ENCODE measurements at places on chromosomes 11 and 22.

GRCh38 chr22:25084405-25085107, 115.1 kb upstream of the CRYBB3 start:
- no peak for DNase-seq

DNA sequence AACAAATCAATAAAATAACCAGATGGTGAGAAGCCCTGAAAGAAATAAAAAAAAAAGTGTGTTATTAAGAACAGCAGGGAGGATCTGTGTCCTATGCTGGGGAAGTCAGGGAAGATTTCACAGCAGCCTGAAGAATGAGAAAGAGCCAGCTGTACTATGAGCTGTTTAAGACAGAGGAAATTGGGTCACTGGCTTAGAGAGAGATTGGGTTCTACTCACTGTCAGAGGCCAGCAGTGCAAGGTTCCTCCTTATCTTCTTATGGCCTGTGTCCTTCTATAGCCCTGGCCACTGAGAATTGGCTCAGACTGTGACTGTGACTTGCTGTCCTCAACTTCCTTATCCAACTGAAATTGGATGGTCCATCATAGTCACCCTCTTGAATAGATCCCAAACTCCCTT, 54.8 kb upstream of the FDX1 start:
- no peak for DNase-seq

- no peak for DNase-seq
Observed at GRCh38 chr11:108592591-108593213, 866 bp downstream of the EXPH5 start.

- DNase-seq: no peak
Observed at GRCh38 chr22:29716814-29717545, 2.8 kb upstream of the CABP7 start.

DNA sequence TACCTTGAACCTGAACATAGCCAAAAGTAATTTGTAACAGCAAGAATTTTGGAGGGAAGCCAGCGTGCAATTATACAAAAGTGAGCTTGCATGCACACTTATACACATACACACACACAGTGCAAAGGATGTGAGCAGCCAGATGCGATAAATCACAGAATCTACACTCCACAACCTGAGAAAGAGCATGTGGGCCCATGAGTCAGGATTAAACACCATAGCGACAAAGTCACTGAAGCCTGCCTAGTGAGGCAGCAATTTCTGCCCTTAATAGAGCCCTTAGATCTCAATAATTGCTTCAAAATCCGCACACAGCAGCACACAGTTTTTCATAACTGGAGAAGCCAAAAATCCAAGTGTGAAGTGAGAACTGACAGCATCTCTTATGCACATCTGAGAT, 42.6 kb upstream of the TEAD1 start:
- DNase-seq: no peak

DNA sequence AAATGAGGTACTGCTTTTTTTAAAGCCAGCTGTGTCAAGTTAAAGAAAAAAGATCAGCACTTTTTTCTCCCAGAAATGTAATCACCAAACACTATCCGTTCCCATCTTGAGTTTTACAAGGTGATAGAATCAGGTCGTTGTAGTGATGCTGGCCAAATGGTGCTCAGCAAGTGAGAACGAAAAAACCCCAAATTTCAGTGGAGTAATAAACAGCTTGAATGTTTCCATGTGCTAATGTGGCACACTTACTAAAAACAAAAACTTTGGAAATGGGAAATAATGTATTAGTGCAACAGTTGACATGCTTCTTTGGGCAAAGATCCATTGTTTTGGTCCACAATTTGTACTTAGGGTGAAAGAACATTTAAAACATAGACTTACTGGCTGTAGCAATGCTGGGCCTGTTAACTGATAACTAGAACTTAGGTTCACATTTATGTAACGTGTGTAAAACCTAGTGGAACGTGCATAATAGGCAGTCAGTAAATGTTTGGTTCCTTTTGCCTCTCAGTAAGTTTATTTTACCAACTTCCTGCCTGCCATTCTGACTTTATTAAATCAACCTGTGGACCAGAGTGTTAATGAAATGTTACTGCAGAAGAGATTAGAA, 15.4 kb upstream of the GDPD4 start:
- no peak for DNase-seq
